ENCODE measurements at places on chromosomes 6 and 20.

DNA sequence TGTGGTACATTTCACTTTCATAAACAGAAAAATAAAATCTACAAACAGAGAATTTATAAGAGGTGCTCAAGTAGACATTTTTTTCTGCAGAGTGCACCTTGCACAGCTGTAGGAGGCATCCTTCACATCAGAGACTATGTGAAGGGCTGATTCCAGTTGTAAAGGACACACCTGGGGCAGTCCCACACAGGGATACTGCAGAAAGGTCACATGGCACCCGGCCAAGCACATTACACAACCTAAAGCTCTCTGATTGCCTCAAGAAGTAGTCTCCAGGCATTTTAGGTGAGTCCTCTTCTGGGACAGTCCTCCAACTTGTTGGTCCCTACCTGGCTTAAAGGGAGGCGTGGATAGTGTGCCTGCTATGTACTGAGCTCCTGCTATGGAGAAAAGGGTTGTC is 502.9 kb upstream of the NOX3 start:
- no peak for DNase-seq

DNA sequence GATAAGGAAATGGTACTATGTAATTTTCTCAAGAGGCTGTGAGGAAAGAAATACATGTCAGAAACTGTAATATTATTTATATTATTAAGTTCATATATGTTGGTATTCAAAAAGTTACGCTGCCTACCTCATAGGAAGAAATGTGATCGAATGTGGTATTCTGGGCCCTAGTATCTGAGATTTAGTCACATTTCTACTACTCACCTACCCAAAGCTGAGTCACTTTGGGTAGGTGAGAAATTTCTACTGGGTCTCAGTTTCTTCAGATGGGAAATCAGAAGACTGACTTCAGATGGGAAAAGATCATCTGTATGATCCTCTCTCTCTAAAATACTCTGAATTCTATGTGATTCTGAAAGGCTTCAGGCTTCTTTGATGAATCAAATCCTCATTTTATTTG is 411.0 kb downstream of the SYNE1 start:
- no peak for DNase-seq

DNA sequence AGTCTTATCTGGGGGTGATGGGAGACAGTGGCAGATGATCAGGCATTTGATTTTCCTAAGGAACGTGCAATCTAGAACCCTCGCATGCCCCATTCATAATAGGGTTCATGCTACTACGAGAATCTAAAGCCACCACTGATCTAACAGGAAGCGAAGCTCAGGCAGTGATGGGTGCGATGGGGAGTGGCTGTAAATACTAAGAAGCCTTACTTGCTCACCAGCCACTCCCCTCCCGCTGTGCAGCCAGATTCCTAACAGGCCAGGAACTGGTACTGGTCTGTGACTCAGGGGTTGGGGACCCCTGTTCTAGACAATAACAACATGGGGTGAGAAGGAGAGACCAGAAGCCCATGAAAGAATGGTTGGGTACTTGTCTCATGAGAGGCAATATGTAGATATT is 4.5 kb downstream of the TREML4 start:
- no peak for DNase-seq

DNA sequence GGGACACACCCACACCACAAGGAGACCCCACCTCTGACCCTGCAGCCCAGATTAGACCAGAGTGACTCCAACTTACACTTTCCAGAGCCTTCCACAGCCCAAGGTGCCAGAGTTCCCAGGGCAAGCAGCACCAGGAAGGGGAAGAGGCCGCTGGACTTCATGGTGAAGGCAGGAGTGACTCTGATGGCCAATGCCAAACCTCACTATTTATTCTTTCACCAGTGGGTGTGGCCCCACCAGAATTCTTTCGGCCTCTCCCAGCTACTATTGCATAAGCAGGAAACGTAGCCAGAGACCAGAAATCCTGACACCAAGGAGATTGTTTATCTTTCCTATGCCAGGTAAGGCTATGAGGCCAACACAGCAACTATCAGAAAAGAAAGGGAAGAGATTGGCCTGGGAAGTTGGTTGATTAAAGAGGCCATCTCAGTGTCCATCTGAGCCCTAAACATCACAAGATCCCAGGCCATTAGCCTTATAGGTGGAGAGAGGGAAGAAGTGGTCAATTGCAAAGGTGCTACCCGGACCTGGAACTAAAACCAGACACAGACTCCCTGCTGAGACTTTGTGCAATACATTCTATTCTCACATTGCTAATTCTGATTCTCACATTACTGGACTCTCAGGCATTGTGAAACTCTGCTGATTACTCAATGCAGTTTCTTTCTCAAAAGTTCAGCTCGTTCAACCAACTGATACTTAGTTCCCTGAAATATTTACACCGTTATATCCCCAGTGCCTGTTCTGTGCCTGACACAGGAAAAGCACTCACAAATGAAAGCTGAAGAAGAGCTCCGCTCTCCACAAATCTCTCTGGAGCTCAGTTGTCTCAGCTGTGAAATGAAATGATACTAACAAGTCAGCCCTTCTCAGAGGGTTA is at the start of gene SLPI:
SLPI (minus strand) TSS at position 182 of the 880 bp plus-strand sequence; CDS start at position 161, 21 bp downstream.
- DNase-seq, result no peak

- peak; percentile 51 for DNase-seq
Observed at GRCh38 chr6:141326426-141326825, 806.3 kb upstream of the GJE1 start.

DNA sequence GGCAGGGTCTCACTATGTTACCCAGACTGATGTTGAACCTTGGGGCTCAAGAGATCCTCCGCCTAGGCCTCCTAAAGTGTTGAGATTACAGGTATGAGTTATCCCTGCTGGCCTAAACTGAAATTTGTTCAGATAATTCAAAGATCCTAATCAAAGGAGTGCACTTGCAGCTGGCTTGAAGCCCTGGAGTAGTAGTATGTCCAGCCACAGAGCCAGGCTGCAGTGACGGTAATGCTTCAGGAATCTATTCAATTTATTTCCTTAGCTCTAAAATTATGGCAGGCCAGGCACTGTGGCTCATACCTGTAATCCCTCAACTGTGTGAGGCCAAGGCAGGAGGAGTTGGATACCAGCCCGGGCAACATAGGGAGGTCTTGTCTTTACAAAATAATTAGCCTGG is 1.4 kb upstream of the DDX43 start:
- no peak for DNase-seq

DNA sequence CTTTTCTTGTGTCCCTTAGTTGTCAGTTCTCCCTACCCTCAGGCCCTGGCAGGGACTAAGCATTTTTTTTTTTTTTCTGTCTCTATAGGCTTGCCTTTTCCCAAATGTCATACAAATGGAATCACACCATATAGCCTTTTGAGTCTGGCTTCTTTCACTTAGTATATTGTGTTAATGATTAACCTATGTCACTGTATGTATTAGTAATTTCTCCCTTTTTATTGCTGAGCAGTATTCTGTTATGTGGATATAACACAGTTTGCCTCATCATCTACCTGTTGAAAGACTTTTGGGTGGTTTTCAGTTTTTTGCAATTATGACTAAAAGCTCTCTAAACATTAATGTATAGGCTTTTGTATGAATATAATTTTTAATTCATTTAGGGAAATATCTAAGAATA is 16.0 kb upstream of the FBXO30 start:
- no peak for DNase-seq

GRCh38 chr6:145756170-145756662 is 20.9 kb upstream of the EPM2A start:
- DNase-seq, result no peak

GRCh38 chr6:85172161-85172560 is 277.7 kb upstream of the NT5E start:
- DNase-seq, result no peak

DNA sequence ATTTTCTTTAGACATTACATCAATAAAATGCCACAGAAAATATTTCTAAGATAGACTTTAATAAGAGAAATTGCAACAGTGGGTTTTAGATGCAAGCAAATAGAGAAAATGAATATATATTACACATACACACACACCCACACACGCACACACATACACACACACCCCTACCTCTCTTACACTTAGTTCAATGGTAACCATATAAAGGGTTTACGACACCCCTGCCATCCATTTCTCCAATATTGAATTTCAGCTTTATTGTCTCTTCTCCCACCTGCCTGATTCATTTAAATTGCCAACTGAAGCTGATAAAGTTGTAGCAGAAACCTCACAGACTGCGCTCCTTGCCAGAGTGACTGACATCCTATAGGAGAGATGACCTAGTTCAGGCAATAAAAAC is 154.6 kb downstream of the ADAT2 start:
- DNase-seq, result no peak

GRCh38 chr6:166771701-166772100 is 144.7 kb upstream of the RPS6KA2 start:
- no peak for DNase-seq

GRCh38 chr6:5250911-5251310 is 9.8 kb downstream of the LYRM4 start:
- no peak for DNase-seq

DNA sequence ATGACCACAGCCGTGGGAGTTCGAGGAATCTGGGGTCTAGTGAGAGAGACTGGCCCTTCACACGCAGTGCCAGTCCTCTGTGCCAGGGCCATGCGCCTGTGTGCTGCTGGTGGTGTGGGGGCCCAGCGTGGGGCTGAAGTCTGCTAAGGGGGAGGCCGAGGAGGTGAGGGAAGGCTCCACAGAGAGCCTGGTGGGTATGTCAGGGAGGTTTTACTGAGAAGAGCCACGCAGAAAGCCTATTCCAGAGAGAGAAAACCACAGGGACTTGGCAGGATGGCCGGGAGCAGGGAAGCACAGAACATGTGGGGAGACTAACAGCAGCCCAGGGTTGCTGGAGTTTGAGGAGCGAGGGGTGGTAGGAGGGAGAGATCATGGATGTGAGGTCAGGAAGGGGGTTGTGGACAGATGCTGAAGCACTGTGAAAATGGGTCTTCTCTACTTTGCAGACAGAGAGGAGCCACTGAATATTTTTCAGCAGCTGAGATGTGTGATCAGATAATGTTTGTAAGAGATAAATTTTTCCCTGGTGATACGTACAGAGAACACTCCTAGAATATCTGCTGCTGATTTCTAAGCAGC is 35.3 kb downstream of the DUSP22 start:
- no peak for DNase-seq

DNA sequence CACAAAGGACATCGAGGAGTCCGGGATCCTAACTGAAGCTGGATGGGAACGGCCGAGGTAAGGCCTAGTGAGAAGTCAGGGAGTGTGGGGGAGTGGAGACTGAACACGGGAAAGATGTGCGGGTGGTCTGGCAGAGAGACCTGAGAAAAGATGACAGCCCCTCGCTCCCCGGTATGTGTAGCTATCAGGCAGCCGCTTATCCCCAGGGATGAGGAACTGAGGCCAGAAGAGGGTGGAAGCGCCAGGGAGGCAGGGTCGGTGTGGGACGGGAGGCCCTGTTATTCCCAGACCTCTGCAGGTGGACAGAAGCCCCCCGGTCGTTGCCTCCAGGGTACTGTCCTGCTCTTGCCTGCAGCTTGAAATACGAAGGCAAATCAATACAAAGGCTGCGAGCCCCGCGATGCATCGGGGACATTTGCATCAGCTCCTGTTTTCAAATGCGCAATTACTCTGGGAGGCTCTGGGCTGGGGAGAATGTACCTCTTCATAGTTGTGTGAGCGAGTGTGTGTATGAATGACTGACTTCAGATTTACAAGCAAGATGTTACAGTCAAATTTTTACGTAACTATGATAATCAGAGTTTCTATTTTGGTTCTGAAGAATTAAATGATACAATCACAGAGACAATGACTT is 221.3 kb downstream of the QKI start:
- no peak for DNase-seq

- DNase-seq, result no peak
Observed at GRCh38 chr6:90596967-90597539, 10.2 kb upstream of the MAP3K7 start.

DNA sequence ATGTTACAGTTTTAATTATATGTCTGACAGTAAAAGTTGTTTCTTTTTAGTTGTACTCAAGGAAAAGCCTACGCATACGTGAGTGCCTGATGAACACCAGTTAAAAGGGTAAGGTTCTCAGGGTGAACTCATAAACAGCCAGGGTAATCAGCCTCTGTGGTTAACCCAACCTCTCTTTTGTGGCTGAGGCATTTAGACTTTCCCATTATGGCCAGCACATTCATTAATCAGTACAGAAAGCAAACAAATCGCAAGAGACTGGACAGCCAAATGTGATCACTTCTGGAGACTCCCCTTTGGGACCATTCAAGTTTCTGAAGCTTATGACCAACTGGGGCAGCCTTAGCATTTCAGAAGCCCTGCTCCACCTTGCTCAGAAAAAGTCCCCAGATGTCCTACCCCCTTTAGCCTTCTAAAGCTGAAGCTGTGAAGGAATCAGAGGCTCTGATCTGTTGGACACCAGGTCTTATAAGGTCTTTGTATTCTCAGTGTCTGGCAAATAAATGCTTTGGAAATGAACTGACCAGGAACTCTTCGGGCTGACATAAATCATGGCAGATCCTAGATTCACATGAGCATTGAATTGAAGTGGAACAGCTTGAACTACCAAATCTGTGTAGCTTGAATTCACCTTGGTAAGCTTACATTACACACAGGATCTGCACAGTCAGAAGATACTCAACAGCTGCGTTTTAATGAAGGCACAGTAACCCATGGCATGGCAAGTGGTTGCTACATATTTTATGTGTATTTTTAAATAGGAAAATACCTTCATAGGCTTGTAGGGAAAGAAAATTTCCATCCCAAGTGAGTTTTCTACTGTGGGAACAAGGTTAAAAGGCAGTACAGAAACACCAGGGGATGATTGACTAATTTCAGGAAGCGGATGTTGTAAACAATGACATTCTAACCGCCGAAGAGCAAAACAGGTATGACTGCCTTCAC is 18.7 kb downstream of the IL20RA start:
- DNase-seq, result no peak

- no peak for DNase-seq
Observed at GRCh38 chr6:1076531-1077459, 235.1 kb upstream of the FOXQ1 start.

- DNase-seq, result no peak
Observed at GRCh38 chr20:34997131-34997561, 41.5 kb downstream of the MYH7B start.

DNA sequence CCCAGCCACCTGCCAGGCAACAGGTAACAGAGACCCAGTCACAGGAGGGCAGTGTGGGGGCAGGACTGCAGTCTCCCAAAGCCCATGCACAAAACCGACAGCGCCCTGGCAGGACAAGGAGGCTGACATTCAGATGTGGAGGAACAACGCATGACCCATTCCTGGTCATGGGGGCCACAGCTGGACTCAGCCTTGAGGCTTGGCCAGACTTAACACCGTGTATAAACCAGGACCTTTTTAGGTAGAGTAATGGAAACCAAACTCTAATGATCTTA is 8.1 kb downstream of the GFRA4 start:
- no peak for DNase-seq

DNA sequence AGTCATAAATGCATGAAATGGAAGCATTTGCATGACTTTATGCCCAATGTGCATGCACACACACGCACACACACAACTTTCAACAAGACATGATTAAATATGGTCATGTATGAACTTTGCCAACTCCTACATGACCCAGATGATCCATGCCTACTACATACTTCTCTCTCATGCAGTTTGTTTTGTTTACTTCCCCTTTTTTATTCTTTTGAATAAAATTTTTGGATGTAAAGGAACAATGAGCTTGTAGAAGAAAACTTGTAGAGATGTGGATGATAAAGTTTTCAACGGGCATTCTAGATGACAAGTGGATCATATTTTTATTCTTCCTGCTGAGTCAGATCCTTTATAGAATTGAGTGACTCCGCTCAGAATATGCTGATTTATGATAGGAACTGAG is 50.8 kb upstream of the AIG1 start:
- DNase-seq, result no peak

- no peak for DNase-seq
Observed at GRCh38 chr20:35866418-35867202, 87.7 kb downstream of the SCAND1 start.

- no peak for DNase-seq
Observed at GRCh38 chr20:39163993-39164392, 201.8 kb downstream of the DHX35 start.

GRCh38 chr20:3128275-3128984 is 31.2 kb downstream of the FASTKD5 start:
- DNase-seq, result no peak

All from activated T-cell treated with anti-CD3 and anti-CD28 coated beads for 24 hours (primary cell).